ENCODE measurements at places on chromosomes 2 and 18. TPM values are rescaled to one million over a fixed set of nuclear protein-coding genes. Genes with fewer than 3 reads are reported as not detected.

The HOXD10 gene
- total RNA-seq: not detected

The REG1A gene
- total RNA-seq: not detected

The CLEC4F gene
- total RNA-seq: not detected

The KIF5C gene
- total RNA-seq: 0.24 TPM

The LRRC30 gene
- not detected for total RNA-seq

The MCFD2 gene
- total RNA-seq: 101 TPM

The ARMC9 gene
- total RNA-seq: 20.8 TPM

The VWA3B gene
- total RNA-seq: not detected

The IL36B gene
- total RNA-seq: not detected

The CCDC178 gene
- 1.7 TPM for total RNA-seq

The GALM gene
- total RNA-seq: 7.4 TPM

The CYP26B1 gene
- total RNA-seq: 0.08 TPM

The AGXT gene
- total RNA-seq: not detected

The HRH4 gene
- not detected for total RNA-seq

The GKN1 gene
- total RNA-seq: not detected

The OST4 gene
- total RNA-seq: 815 TPM

The FMNL2 gene
- total RNA-seq: 17.1 TPM

The GMPPA gene
- total RNA-seq: 62.8 TPM

The ASTL gene
- 0.24 TPM for total RNA-seq

The MC5R gene
- not detected for total RNA-seq

The ARHGEF33 gene
- total RNA-seq: 1.4 TPM

The PAX8 gene
- 1.9 TPM for total RNA-seq

The SERPINB4 gene
- total RNA-seq: 0.64 TPM

The NMS gene
- not detected for total RNA-seq

The ALK gene
- not detected for total RNA-seq

The ASAP2 gene
- 7.2 TPM for total RNA-seq

The CCDC148 gene
- under 0.01 TPM for total RNA-seq

The SERPINB3 gene
- total RNA-seq: under 0.01 TPM

The SLC30A3 gene
- total RNA-seq: not detected

The GNAL gene
- 1.8 TPM for total RNA-seq

The ELOA2 gene
- total RNA-seq: not detected

The MGAT4A gene
- 0.56 TPM for total RNA-seq

The TRIM43 gene
- total RNA-seq: not detected

The PLB1 gene
- total RNA-seq: not detected

Measured in epithelial cell of alveolus of lung (primary cell).